ENCODE measurements at places on chromosomes 6 and 20.

DNA sequence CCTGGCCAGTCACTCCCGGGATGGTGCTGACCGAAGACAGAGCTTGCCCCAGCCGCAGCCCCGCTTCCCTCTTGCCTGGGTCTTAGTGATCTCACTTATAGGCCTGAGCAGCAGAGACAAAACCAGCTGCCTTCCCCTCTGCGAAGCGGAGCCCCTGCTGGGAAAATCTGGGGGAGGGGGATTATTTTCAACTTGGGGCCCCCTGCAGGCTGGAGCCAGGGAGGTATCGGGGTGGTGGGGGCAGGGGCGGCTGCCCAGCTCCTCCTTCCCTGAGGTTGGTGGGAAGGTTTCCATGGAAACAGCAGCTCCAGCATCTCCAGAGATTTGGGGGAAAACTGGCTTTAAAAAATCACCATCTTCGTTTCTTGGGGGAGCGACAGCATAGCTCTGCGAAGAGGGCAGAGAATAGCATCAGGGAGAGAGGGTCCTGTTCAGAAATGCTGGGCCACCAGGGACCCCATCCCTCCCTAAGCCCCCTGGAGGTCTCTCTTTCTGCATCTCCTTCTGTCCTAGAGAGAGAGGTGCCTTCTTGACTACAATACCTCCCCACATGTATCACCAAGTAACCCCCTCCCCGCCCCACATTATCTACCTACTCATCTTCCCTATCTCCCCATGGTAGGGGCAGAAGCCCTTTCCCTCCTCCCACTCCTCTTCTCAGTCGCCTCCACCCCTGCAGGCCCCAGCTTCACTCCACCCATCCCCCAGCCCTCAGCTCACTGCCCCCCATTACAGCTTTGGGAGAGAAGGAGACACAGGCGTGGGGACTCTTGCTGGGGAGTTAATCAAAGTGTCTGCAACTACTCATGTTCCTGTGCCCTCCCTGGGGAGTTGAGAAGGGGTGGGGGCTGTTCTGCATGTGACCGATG, 88.4 kb upstream of the CCDC167 start:
- DNase-seq: no peak

DNA sequence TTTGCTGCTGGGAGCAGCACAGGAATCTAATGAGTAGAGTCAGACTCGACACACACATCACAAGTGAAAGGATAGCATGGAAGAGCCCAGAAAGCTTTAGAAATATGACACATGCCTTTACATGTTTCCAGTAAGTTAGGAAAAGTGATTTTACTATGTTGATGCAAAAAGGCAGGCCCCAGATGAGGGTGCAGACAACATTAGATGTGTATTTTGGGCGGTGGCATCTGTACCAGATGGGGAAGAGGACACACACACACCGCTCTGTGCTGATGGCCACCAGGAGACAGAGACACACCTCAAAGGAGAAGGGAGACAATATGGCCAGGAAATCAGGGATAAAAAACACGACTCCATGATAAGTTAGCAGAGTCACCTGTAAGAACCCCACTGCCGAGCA, 625 bp downstream of the MAS1L start:
- DNase-seq: no peak

- no peak for DNase-seq
Measured at GRCh38 chr6:169643521-169643920, 58.3 kb downstream of the WDR27 start.

DNA sequence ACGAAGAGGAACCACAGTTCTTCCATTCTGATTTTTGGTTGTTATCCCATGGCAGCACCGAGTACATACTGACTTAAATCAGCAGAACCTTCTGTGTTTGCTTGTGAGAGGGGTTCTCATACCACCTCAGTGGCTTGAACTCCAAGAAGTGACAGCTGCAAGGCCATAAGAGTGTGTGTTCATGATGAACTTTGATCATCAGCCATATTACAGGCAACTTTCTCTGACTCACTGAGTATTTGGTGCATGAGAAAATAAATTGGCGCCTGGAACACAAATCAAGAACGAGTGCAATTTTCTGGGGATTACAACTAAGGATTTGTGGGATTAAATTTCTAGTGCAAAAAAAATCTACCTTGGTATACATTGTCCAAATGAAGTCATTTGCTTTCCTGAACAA, 68.9 kb downstream of the CYP39A1 start:
- no peak for DNase-seq

DNA sequence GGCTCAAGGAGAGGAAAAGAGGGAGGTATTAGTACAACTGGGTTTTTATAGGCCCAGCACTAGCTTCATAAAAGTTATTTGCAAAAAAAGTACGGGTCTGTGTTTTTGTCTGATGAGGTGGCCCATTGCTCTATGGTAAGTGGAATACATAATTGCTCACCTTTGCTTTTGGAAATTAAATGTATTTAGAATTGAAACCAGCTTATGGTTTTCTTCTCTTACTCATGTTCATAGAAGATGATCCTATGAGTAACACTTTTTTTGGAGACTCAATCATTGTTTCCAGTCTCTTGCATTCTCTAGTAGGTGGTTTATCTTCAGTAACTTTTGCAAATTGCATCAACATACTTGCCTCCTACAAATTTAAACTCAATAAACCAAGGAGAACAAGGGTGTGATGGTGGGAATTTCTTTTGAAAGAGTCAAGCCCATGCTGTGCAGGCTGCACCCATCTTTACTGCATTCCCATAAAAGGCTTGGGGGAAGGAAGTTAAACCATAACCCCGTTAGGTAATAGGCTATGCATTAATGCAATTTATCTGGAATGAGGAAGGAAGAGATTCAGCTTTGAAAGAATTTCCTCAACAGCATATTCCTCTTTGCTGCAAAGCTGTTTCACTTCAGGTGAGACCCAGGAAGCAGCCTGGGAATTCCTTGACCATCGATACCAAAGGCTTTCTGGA, 48.5 kb upstream of the EDN1 start:
- no peak for DNase-seq

GRCh38 chr6:35318196-35319171, 20.9 kb downstream of the DEF6 start:
- DNase-seq: peak; percentile 88

DNA sequence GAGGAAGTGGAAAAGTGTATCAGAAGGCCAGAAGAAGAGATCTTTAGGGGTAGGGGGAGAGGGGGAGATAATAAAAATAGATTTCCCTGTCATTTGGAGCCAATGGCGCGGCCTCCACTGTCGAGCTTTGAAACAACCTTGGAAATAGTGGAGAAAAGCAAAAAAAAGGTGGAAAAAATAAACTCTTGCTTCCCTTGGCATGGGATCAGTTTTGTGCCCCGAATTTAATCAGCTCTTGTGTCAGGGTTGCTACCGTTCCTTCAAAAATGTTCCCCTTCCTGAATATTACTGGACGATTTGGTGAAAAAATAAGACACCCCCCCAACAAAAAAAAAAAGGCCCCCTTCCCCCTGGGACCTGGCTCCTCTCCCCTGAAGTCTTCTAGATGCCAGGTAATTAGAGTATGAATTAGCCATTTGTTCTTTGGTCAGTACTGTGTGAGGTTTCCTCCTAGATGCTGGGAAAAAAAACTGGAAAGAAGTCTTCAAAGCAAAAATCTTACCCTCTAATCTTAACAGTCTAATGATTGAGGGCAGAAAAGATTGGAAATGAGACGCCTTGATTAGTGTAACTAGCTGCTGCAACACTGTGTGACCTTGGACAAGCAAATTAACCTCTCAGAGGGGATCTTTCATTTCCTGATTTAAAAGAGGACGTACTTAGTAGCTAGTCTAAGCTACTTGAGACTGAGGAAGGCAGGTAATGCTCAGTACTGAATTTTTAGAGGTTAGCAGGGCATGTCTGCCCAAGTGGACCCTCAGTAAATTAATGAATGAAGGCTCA, 872 bp upstream of the RBM39 start:
- no peak for DNase-seq

- peak; percentile 31 for DNase-seq
Measured at GRCh38 chr6:70398783-70399728, 14.3 kb upstream of the FAM135A start.

- no peak for DNase-seq
Measured at GRCh38 chr6:123316733-123317323, 319.9 kb downstream of the TRDN start.

DNA sequence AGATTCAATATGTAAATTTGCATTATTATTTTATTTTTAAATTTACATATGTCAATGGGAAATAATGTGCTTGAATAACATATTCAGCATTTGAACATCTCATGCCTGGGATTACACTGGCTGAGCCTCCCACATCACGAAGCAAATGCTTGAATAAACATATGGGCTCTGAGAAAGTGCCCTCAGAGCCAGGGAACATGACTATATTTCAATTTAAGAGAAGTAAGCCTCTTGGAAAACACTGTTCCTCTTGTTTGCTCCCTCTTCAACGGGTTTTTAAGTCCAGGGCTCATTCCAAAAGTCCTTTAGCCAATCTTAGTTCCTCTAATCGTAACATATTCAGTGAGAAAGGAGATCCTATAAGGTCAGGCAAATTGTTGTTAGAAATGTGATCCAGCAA, 122.0 kb downstream of the GMPR start:
- DNase-seq: no peak

DNA sequence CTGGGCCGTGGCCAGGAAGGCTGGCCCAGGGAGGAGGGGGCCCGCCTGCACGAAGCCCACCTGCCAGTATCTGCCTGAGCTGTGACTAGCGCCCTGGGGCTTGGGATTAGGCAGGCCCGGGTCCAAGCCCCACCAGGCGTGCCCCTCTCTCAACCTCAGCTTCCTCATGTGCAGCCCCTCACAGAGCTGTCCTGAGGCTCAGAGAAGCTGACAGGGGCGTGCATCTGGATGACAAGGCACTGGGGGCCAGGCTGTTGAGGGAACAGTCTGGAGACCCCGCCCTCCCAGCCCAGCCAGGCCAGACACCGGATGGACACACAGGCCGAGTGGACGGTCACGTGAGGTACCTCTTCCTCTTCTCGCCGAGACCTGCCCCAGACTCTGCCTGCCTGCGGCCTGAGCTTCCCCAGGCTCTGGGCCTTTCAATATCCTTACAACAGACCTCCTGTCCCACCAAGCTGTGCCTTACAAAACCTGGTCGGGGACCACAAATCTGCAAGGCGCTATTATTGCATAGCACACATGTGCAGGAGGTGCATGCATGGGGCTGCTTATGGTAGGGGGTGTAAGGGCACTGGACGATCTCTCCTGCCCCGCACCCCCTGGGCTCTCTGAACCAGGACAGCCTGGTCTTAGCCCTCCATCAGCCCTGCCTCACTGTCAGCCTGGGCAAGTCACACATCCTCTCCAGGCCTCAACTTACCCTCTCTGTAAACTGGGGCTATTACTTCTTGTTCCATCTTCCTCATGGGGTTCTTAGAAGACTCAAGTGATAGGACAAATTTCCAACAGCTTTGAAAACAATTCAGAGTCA, 20.0 kb downstream of the NOL4L start:
- DNase-seq: no peak

DNA sequence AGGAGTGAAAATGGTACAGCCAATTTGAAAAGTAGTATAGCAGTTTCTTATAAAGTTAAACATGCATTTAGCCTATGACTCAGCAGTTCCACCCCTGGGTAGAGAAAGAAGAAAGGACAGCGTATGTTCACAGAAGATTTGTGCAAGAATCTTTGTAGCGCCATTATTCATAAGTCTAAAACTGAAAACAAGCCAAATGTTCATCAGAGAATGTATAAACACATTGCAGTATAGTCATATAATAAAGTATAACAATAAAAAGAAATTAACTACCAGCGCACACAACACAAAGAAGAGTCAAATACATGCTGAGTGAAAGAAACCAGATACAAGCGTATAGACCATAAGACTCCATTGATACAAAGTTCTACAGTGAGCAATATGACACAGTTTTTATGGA, 294.0 kb downstream of the SAMD5 start:
- no peak for DNase-seq

GRCh38 chr6:14734416-14735340, 511.2 kb upstream of the JARID2 start:
- no peak for DNase-seq

GRCh38 chr20:41951615-41952014, 333.4 kb upstream of the CHD6 start:
- DNase-seq: no peak

- DNase-seq: peak; percentile 41
Measured at GRCh38 chr6:35024551-35025054, 116.5 kb downstream of the TCP11 start.

- DNase-seq: no peak
Measured at GRCh38 chr20:55977690-55978459, 27.4 kb downstream of the CBLN4 start.

- DNase-seq: no peak
Measured at GRCh38 chr6:5997420-5997987, 9.2 kb downstream of the NRN1 start.

GRCh38 chr6:9455864-9456658, 958.8 kb downstream of the TFAP2A start:
- DNase-seq: no peak

- DNase-seq: no peak
Measured at GRCh38 chr6:11785774-11786579, 7.4 kb upstream of the ADTRP start.

- no peak for DNase-seq
Measured at GRCh38 chr20:7195704-7196103, 428.2 kb downstream of the BMP2 start.

DNA sequence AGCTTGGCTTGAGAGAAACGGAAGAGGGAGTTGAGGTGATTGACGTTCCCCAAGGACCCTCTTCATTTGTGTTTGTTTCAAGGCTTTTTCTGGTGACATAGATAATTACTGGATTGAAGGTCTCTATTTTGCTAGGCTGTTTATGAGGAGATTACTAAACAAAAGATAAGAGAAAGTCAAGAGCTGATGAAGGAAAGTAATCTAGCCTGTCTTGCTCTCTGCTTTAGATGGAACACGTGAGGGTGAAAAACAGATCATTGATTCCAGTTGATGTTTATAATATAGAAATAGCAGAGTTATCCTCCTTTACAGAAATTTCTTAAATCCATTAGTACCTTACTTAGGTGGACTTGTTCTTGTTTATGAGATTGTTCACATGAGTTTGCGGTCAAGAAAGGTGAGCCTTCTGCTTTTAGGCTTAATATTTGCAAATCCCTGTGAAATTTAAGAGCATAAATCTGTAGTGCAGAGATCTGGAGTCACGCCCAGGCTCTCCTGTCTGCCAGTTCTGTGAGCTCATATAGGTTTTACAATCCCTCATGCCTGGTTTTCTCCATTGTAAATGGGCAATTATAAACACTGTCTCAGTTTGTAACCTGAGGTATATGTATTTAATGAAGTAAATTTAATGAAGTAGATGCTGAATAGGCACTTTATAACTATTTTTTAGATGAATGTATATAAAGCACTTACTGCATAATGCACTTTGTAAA, 272.8 kb downstream of the NKAIN2 start:
- no peak for DNase-seq

GRCh38 chr6:134531611-134532010, 213.7 kb upstream of the SGK1 start:
- DNase-seq: no peak
